ENCODE measurements at places on chromosomes 7 and 10.

DNA sequence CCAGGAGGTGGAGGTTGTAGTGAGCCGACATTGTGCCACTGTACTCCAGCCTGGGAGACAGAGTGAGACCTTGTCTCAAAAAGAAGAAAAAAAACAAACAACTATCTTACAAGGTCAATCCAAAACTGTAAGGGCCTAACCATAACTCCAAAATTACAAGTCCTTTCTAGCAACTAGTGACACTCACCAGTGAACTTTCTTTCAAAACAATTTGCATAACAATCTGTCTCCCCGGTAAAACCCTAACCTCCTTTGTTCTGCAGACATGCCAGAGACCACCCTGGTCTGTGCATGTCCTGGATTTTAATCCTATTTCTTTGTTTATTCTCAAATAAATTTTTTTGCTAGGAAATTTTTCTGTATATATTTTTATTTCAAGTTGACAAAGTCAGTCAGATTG is 68.1 kb downstream of the EXOC6 start:
- no peak for DNase-seq

GRCh38 chr7:50783801-50784507 is 1.3 kb upstream of the GRB10 start:
- no peak for DNase-seq

DNA sequence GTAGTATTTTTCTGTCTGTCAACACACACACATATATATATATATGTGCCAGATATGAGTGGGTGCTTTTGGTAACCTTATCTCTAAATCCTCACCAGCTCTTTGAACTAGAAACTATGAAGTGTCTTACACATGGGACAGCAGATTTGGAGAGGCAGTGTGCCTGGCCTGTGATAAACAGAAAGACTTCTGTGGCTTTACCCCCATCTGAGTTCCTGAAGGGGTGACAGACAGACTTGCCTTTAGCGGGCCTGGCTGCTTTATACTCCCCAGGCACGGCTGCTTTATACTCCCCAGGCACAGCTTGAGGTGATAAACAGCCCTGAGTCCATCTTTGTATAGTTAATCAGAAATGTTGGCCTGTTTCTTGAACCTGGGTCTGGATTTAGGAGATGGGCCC is 5.6 kb downstream of the BAG3 start:
- DNase-seq: no peak

DNA sequence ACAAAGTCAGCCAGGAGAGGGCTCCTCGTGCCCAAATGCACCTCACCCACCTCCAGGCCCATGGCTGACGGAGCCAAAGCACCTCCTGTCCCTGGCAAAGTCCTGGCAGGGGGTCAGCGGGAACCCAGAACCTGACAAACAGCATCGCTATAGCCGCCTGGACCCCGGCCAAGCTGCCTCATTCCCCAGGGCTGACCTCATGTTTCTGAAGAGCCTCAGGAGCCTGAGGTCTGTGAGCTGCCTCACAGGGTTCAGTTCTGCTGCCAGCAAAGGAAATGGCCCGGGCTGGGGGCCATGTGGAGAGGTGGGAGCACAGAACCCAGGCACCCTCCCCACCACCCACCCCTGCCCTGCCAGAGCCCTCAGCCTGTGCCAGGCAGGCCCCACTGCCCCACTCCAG is 4.2 kb upstream of the NANOS1 start:
- DNase-seq: no peak

- no peak for DNase-seq
Measured at GRCh38 chr10:82572744-82573143, 697.8 kb downstream of the NRG3 start.

- no peak for DNase-seq
Measured at GRCh38 chr10:124221356-124222317, 128.2 kb upstream of the CHST15 start.

- DNase-seq: no peak
Measured at GRCh38 chr10:92972066-92972870, 88.3 kb upstream of the CYP26C1 start.

DNA sequence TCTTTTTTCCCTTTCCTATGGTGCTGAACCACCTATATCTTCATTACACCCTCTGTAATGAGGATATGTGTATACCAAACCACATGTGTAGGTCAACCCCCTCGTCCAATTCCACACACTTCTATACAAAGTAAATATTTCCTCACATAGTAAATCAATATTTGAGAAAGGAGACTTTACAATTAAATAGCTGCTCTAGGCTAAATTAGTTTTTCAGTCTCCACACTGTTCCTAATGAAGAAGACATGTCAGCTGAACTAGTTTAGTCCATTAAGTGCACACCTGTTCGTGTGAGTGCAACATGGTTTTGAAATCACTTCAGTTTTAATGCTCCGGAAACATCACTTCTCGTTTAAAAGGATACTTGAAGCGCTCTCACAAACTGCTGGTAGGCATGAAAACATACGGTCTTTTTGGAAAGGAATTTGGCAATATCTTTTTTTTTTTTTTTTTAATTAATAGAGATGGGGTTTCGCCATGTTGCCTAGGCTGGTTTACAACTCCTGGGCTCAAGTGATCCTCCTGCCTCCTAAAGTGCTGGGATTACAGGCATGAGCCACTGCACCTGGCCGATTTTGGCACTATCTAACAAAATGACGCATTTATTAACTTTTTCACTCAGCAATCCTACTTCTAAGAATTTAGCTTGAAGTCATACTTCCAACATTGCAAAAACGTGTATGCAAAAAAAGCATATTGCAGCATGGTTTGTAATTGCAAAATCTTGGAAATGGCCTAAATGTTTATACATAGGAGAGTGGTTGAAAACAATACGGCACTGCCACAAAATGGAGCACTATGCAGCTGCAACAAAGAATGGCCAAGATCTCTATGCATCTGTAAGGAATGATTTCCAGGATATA is 2.1 kb upstream of the XRCC2 start:
- no peak for DNase-seq

GRCh38 chr7:83119494-83119893 is 43.2 kb downstream of the PCLO start:
- DNase-seq: no peak

- no peak for DNase-seq
Measured at GRCh38 chr10:76769582-76769981, 868.0 kb downstream of the KCNMA1 start.

GRCh38 chr7:130286881-130287280 is 6.1 kb upstream of the CPA4 start:
- no peak for DNase-seq

DNA sequence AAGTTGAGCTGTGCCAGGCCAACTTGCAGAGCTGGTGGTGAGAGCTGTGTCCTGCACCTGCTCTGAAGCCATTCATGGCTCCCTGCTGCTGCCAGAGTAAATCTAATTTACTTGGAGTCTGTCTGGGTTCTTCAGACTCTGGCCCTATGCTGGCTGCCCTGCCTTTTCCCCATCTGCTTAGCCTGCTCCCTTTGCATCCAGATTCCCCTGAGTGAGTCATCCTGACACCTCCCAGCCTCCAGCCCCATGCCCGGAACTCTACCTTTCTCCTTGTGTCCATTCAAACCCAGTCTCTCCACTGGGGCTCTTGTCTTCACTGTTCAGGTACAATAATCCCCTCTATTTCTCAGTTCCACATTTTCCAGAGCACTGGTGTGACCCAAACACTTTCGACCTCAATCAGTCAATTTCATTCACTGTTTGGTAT is 434.4 kb upstream of the ZMIZ1 start:
- no peak for DNase-seq

- DNase-seq: no peak
Measured at GRCh38 chr7:34430456-34430855, 227.6 kb upstream of the NPSR1 start.

DNA sequence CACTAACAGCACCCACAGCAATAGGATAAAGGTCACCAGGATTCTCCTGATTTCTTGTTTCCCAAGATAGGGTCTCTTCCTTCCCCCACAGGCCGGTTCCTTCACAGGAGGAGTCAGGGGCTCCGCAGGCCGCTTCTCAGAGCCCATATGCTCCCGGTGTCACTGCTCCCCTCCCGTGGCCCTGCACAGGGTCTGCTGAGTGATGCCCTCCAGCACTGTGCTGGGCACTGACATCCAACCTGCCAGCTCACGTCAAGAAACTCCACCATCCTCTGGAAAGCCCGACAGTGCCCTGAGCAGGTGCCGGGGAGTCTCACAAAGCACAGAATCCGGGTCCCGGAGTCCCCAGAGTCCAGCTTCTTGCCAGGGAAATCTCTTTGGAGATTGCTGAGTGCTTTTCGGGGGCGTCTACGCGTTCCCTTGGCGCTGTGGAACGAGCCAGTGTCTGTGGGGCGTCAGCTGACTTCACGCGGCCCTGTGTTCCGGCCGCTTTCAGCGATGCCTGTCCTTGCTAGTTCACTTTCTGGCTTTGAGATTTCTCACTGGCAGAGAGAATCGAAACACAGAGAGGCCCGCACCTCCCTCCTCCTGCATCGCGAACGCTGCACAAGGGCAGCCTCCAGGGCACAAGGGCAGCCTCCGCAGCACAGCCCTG is 567.5 kb downstream of the DNAJB6 start:
- DNase-seq: no peak

DNA sequence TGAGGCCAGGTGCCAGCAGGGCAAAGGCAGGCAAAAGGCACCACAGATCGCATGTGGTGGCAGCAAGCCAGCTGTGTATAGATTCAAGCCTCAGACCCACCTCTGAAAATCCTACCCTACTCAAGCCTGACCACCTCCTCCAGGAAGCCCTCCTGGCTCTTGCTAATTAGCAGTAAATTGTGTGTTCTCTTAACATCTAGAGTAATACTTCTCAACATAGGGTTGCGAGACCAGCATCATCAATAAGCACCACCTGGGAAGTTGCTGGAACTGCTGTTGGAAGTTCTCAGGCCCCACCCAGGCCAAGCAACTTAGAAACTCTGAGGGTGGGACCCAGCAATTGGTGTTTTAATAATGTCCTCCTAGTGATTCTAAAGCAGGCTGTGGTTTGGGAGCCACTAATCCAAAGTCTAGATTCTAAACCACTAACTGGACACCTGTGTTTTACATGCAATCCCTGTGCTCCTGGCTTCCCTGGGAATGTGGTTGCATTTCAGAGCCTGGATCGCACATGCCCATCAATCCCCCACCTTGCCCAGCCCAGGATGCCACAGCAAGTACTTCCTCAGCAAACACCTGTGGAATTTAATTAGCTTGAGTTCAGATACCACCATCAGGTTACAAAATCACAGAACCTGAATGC is 46.2 kb downstream of the KCNMA1 start:
- no peak for DNase-seq

- no peak for DNase-seq
Measured at GRCh38 chr7:91089382-91089963, 174.8 kb upstream of the FZD1 start.

GRCh38 chr7:68250143-68250542 is 1253.5 kb downstream of the TYW1 start:
- DNase-seq: no peak

DNA sequence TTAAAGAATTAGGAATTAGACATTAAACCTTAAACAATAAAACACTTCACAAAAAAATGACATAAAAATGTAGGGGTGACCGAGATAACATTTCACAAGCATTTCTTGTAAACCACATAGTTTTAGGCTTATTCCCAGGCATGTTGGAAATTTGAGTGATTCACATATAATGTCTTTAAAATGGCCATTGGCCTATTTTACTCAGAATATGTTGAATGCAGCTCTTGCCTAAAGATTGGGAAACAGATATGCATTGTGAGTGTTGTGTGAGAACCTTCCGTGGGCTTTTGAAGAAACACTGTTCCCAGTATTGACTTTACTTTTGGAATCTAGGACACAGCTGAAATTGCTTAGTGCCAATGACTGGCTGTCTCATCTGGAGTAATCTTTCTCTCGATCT is 79.6 kb downstream of the ARL5B start:
- DNase-seq: no peak

DNA sequence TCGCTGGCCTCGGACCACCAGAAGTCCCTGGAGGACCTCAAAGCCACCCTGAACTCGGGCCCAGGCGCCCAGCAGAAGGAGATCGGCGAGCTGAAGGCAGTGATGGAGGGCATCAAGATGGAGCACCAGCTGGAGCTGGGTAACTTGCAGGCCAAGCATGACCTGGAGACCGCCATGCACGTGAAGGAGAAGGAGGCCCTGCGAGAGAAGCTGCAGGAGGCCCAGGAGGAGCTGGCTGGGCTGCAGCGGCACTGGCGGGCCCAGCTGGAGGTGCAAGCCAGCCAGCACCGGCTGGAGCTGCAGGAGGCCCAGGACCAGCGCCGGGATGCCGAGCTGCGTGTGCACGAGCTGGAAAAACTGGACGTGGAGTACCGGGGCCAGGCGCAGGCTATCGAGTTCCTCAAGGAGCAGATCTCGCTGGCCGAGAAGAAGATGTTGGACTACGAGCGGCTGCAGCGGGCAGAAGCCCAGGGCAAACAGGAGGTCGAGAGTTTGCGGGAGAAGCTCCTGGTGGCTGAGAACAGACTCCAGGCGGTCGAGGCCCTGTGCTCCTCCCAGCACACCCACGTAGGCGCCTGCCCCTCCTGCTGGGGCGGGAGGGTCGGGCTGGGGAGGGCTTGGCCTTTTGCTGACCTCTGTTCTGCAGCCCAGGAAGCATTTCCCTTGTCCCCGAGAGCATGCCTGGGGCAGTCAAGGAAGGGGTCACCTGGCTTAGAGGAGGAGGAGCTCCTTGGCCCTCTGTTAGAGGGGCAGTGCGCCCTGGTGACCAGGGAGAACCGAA is 77.3 kb upstream of the GTF2IRD1 start:
- DNase-seq: no peak

- DNase-seq: no peak
Measured at GRCh38 chr7:18429547-18429946, 66.0 kb upstream of the HDAC9 start.

DNA sequence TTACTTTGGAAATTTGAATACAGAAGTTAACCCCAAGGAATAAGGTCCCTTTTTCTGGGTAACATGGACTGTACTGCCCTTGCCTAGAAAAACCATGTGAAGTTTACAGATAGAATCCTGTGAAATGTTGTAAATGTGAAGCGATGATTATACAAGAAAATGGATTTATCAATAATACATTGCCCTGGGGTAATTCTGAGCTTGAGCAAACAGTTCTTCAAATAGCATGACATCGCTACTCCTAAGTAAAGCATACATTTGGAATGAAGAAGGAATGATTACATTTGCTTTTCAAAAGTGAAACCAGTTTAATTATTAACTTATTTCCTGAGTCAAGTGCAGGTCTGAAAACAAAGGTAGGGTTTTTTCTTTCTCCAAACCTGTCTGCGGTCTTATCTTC is 43.3 kb upstream of the FZD8 start:
- DNase-seq: no peak

- no peak for DNase-seq
Measured at GRCh38 chr7:82750007-82750406, 306.4 kb upstream of the CACNA2D1 start.

Data from activated B cell treated with CpG ODN at 0.5 μM for 24 hours (primary cell).